CD4-positive, alpha-beta T cell (primary cell): ENCODE measurements at places on chromosomes 16 and 17. TPM values are rescaled to one million over a fixed set of nuclear protein-coding genes. Genes with fewer than 3 reads are reported as not detected.

The BAHCC1 gene
- total RNA-seq, result 0.41 TPM

DNA sequence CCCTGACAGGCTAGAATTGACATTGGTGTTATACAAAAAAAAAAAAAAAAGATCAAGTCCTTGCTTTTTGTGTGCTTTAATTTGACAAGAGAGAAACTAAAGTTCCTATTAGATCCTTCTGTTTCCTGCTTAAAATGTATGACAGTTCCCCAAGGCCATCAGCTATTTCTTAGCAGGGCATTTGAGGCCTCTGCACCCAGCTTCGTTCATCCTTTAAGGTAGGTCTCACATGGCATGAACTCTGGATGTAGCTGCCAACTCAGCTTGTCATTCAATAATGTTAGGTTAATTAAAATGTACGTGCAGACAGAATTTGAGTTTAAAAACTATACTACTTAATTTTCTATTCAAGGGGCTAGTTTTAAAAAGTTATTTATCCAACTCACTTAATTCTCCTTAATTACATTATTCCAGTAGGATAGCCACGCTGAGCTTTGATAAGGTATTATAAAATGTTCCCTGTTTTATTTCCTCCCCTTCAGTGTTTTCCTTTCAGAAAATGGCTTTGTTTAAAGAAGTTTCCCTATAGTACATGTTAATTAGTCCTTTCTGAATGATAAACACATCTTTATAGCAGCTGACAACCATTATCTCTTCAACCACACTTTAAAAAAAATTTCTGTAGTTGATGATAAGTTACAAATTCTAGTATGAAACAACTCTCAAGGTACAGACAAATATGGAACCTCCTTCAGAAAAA, 1.2 kb upstream of the RFFL start:
- no peak overlapping the region for H3K4me3 ChIP-seq
- no peak for DNase-seq
- H3K27me3 ChIP-seq, result no peaks in the 10 kb centered on the region
- peak overlapping the region; percentile 63 for H3K27ac ChIP-seq

DNA sequence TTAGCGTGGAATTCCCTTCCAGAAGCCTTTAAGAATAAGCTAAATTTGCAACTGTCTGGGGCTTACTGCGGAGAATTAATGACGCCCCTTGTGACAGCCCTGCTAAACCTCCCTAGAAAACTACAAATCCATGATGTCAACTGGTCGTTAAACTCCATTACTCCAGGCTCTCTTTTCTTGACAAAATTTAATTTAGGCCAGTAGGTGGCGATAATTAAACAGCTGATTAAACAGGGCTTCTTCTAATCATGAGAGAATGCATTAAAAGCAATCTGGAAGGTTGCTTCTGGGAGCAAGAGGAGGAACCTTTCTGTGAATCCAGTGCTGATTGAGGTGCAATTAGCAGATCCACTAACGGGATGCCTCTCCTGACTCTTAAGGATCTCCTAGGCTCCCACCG, 8.1 kb upstream of the NLRP1 start:
- no peaks in the 10 kb centered on the region for H3K36me3 ChIP-seq
- no peak for DNase-seq
- H3K27me3 ChIP-seq, result peaks cover 5% of the 10 kb centered on the region
- no peak overlapping the region for H3K4me3 ChIP-seq

DNA sequence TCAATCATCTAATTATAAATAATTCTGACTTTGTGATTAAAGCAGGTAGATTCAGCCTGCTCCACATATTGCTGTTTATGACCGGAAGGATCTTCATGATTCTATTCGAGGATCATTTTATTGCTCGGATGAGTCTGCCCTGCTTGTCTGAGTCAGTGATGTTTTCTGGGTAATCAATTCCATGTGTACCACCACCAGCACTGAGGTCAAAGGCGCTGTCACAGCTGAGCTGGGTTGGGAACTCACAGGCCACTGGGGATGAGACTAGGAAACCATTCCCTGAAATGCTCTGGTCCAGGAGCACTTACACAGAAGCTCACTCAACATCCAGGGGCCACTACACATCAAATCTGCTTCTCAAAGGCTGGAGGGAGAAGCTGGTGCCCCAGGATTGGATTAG, 30.4 kb upstream of the ERN1 start:
- H3K27ac ChIP-seq, result no peak overlapping the region
- H3K27me3 ChIP-seq, result no peaks in the 10 kb centered on the region
- no peaks in the 10 kb centered on the region for H3K4me1 ChIP-seq

- H3K4me3 ChIP-seq, result no peak overlapping the region
- peaks cover 41% of the 10 kb centered on the region for H3K4me1 ChIP-seq
- H3K27ac ChIP-seq, result peak overlapping the region; percentile 11
- H3K36me3 ChIP-seq, result peaks cover 8% of the 10 kb centered on the region
Observed at GRCh38 chr17:80845863-80846671, 145.6 kb upstream of the CHMP6 start.
